Left ventricle myocardium inferior (tissue), 1 donor: ENCODE measurements at places on chromosomes 6 and 20.

DNA sequence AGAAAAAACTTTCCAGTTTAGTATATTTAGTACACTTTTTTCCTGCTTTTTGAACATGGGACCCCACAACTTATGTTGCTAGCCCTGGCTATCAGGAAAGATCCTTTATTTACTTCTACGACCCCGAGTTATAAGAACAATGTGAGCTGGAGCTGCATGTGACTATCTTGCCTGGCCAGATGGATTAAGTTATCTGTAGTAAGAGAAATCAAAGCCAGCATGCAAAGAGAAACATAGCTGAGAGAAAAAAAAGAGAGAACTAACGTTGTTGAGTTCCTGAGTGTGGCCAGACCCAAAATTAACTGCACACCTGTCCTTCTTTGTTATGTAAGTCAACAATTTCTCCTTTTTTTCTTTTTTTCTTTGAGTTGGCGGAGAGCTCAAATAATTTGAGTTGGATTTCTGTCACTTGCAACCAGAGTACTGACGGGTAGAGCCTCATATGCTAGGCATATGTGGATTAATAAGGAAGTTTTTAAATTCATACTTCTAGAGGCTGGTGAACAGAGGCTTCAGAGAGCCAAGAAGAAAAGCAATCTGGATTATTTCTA lies 219.5 kb downstream of the HACE1 start:
- H3K27me3 ChIP-seq = no peaks in the 10 kb centered on the region
- H3K36me3 ChIP-seq = no peaks in the 10 kb centered on the region
- H3K4me1 ChIP-seq = peaks cover 30% of the 10 kb centered on the region
- H3K4me3 ChIP-seq = no peak overlapping the region

DNA sequence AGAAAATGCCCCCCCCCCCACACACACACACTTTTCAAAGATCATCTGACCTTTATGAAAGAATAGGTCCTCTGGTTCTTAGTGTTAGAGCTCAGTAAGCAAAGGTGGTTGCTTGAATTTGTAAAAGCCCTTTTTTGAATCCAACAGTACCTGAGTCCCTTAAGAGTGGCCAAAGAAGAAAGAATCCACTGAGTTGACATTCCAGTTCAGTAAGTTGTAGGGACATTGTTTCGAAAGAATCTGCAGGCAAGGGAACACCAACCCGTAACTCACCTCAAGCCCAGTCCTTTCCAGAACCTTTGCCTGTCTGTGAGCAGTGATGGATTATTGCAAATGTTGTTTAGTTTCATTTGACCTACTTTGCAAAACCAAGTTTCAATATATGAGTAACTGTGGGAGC lies 64.2 kb upstream of the MAP3K4 start:
- no peak overlapping the region for H3K4me3 ChIP-seq
- H3K27me3 ChIP-seq = peaks cover 27% of the 10 kb centered on the region
- H3K27ac ChIP-seq = no peak overlapping the region
- H3K36me3 ChIP-seq = no peaks in the 10 kb centered on the region

- H3K4me3 ChIP-seq = no peak overlapping the region
- DNase-seq = peak; percentile 17
- no peaks in the 10 kb centered on the region for H3K27me3 ChIP-seq
- H3K27ac ChIP-seq = no peak overlapping the region
Observed at GRCh38 chr6:161301338-161301737, 27.5 kb upstream of the AGPAT4 start.

DNA sequence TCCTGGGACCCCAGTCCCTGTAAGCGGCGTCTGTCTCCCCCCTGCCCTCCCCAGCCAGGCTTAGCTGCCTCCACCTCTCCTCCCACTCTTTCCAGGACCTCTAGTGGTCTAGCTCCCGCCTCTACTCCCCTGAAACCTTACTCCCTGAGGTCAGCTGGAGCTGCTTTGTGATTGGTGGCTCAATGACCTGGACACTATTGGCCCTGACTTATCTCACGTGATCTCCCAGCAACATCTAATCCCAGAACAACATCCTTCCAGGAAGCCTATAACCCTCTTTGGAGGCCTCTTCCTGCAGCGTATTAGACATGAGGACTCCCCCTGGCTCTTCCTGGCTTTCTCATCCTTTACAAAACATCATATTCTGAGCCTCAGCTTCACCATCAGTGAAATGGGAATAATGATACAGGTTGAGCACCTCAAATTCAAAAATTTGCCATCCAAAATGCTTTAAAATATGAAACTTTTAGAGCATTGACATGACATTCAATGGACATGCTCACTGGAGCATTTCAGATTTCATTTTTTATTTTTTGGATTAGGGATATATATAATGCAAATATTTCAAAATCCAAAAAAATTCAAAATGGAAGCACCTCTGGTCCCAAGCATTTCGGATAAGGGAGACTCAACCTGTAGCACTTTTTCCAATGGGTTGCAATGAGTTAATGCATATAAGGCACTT lies 16.3 kb upstream of the SRC start:
- no peak for DNase-seq
- peaks cover 11% of the 10 kb centered on the region for H3K4me1 ChIP-seq
- no peaks in the 10 kb centered on the region for H3K36me3 ChIP-seq
